Vagina (tissue), 2 donors: ENCODE measurements at places on chromosomes 4 and X.

- no peak overlapping the region for H3K27ac ChIP-seq
- no peak for DNase-seq
- no peaks in the 10 kb centered on the region for H3K36me3 ChIP-seq
- no peak overlapping the region for H3K4me3 ChIP-seq
- no peaks in the 10 kb centered on the region for H3K4me1 ChIP-seq
Observed at GRCh38 chrX:152399395-152399794, 51.7 kb downstream of the GABRA3 start.

DNA sequence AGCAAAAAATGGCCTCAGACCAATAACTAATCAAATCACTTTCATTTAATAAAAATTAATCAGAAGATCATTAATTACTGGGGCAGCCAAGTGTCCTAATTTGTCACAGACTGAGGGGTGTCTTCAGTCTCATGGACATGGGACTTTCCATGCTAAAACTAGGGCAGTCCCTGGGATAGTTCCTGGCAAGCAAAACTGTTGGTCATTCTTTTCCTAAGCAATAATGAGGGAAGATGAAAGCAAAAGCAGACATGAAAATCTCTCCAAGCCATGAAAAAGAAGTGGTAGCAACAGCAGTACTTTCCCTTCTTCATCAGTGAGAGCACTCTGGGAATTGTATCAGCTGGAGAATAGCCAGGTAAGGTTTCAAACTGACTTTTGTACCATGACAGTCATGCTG is 3.7 kb upstream of the ANTXR2 start:
- H3K27ac ChIP-seq: no peak overlapping the region
- no peak overlapping the region for H3K4me3 ChIP-seq
- no peak for DNase-seq
- no peaks in the 10 kb centered on the region for H3K36me3 ChIP-seq
- H3K4me1 ChIP-seq: peaks cover 16% of the 10 kb centered on the region
- H3K27me3 ChIP-seq: no peaks in the 10 kb centered on the region

- H3K36me3 ChIP-seq: no peaks in the 10 kb centered on the region
- DNase-seq: no peak
- H3K4me3 ChIP-seq: no peak overlapping the region
- no peak overlapping the region for H3K27ac ChIP-seq
- no peaks in the 10 kb centered on the region for H3K27me3 ChIP-seq
Observed at GRCh38 chrX:46707274-46707965, 51.5 kb downstream of the SLC9A7 start.

DNA sequence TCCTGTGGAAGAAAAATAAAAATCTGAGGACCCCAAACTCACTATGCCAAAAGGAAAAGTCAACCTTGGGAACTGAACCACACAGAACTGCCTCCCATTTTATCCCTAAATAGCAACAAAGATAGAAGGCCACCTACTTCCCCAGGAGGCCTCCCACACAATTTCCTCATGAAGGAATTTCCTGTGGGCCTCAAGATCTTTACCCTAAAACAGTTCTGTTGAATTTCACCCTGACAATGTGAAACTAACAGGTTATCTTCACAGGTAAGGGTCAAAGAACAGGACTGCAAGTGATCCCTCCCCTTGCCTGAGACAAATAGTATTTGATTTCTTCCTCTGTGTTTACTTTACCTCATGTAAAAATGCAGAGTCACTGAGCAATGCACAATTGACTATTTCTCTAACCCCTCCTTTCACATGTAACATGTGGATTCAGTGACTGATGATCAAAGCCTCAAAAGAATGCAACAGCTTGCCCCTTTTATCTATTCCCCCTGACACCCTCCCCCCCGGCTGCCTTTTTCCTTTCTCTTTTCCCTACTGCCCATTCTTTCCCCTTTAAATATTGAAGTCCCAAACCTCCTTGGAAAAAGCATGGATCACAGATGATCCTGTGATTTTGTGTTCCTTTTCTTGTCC is 33.3 kb downstream of the MEPE start:
- no peaks in the 10 kb centered on the region for H3K36me3 ChIP-seq
- H3K27me3 ChIP-seq: no peaks in the 10 kb centered on the region
- no peaks in the 10 kb centered on the region for H3K4me1 ChIP-seq
- DNase-seq: no peak
- H3K4me3 ChIP-seq: no peak overlapping the region

- no peaks in the 10 kb centered on the region for H3K36me3 ChIP-seq
- DNase-seq: no peak
- no peak overlapping the region for H3K4me3 ChIP-seq
- no peaks in the 10 kb centered on the region for H3K4me1 ChIP-seq
- H3K27me3 ChIP-seq: no peaks in the 10 kb centered on the region
Observed at GRCh38 chr4:75126058-75126457, 193.1 kb downstream of the PARM1 start.

DNA sequence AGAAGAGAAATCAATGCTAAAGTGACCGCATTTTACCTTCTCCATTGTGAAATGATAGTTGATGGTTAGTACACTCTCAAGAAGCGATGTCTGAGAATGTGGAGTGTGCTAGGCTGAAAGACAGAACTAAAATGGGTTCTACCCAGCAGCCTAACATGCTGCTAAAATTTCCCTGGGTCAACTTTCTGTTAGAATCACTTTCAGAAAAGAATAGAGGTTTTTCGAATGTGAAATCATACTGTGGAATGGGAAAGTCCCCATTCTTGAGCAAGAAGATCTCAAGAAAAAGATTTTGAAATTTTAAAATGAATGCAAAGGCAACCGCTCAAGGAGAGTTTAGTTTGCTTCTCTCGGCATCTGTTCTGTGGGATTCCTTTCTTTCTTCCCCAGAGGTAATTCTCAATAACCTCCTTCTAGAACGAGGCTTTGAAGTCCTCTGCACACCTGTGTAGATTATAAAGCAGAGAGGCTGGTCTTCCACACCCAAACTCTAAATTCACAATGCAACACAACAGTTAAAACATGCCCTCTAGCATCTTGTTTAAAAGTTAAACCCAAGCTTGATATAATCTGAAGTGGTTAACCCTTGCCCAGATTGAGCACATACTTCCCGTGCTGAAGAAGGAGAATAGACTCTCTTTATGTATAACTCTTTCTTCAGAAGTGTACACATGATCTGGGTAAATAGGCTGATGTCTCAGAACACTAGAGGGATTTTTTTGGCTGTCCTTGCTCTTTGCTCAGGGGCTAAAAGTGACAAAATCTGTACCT is 208.7 kb upstream of the KLF3 start:
- H3K36me3 ChIP-seq: no peaks in the 10 kb centered on the region
- no peak overlapping the region for H3K4me3 ChIP-seq
- no peak for DNase-seq

GRCh38 chr4:127049526-127049925 is 583.2 kb upstream of the INTU start:
- no peaks in the 10 kb centered on the region for H3K27me3 ChIP-seq
- no peak overlapping the region for H3K27ac ChIP-seq
- H3K36me3 ChIP-seq: no peaks in the 10 kb centered on the region
- no peak for DNase-seq
- no peak overlapping the region for H3K4me3 ChIP-seq

DNA sequence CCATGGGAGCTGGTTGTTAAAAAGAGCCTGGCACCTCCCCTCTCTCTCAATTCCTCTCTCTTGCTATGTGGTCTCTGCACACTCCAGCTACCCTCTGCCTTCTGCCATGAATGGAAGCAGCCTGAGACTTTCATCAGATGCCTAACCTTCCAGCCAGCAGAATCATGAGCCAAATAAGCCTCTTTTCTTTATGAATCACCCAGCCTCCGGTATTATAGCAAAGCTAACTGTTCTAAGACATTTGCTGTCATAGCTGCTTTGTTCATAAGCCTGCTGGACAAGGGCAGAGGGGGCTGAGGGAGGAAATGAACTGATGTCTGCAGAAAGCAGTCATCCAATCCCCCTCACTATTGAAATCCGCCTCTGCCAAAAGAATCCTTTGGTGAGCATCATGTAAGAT is 196.7 kb downstream of the ZNF330 start:
- H3K4me3 ChIP-seq: no peak overlapping the region
- no peaks in the 10 kb centered on the region for H3K4me1 ChIP-seq
- H3K27me3 ChIP-seq: no peaks in the 10 kb centered on the region

DNA sequence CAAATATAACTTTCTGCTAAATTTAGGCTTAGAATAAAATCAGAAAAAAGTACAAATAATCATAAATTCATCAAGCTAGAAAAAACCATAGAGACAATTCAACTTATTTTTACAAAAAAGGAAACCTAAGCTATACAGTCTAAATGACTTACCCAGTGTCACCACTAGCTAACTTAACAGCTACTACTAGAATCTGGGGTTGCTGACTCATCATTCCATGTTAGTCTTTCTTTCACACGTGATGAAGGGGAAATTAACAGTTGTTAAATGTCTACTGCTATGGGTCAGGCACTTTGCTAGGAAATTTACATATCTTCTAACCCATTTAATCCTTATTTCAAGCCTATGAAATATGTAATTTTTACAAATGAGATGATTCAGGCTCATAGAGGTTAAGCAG is 349.3 kb upstream of the GALNT7 start:
- H3K36me3 ChIP-seq: no peaks in the 10 kb centered on the region
- no peak for DNase-seq
- H3K27me3 ChIP-seq: no peaks in the 10 kb centered on the region
- H3K4me3 ChIP-seq: no peak overlapping the region
- H3K4me1 ChIP-seq: no peaks in the 10 kb centered on the region

DNA sequence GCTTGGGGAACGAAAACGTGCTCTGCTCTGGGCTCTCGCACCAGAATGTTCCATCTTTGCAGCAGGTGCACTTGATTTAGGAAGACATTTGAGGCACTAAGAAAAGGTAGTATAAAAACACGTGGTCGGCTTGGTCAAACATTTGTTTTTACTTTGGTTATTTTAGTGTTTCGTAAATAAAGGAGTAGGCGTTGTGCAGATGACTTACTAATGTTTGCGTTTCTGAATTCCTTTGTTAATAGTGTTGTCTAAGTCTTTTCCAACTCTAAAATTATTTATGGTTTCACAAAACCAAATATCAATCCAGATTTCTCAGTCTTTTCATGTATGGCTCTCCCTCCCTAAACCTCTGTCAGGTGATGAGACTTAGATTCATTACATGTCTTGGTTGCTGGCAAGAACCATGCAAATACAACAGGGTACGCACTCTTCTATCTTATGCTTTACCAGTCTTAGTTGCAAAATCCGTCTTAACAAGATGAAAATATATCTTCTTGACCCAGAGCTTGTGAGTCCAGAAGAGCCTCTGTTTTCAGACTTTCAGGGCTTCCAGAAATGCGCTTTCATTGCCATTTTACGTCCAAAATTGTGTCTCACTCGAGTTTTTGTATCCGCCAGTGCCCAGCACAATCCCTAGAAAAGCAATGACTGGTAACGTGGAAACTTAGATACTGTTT is 686 bp downstream of the MTHFD2L start:
- peaks cover 35% of the 10 kb centered on the region for H3K4me1 ChIP-seq
- H3K27ac ChIP-seq: peak overlapping the region; percentile 85
- no peaks in the 10 kb centered on the region for H3K36me3 ChIP-seq
- no peak for DNase-seq
- H3K4me3 ChIP-seq: peak overlapping the region; percentile 63

GRCh38 chr4:183430317-183430993 is 14.0 kb upstream of the CDKN2AIP start:
- peak; percentile 52 for DNase-seq
- no peaks in the 10 kb centered on the region for H3K27me3 ChIP-seq

DNA sequence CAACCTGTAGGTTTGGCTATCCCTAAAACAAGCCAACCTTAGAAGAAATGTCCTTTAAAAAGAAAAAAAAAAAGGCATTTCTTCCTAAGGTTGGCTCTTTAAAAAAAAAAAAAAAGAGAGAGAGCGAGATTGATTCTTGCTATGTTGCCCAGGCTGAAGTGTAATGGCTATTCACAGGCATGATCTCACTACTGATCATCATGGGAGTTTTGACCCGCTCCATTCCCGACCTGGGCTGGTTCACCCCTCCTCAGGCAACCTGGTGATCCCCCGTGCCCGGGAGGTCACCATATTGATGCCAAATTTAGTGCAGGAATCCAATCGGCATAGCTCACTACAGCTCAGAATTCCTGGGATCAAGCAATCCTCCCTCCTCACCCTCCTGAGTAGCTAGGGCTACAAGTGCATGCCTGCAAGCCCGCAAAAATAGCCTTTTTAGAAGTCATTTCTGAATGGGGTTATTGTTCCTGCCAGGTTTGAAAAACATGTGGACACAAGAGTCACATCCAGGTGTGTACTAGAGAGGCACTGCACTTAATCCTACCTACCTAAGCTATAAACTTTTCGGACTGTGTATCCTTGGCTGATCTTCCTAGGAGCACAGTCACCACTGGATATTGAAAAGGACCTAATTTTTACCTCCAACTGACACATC is 61.4 kb upstream of the ZCCHC13 start:
- H3K36me3 ChIP-seq: no peaks in the 10 kb centered on the region
- H3K4me1 ChIP-seq: no peaks in the 10 kb centered on the region
- H3K27me3 ChIP-seq: no peaks in the 10 kb centered on the region
- no peak overlapping the region for H3K4me3 ChIP-seq
- no peak overlapping the region for H3K27ac ChIP-seq

- no peaks in the 10 kb centered on the region for H3K4me1 ChIP-seq
- peaks cover 9% of the 10 kb centered on the region for H3K36me3 ChIP-seq
- no peak for DNase-seq
Observed at GRCh38 chr4:82825425-82825824, 26.8 kb upstream of the SCD5 start.

GRCh38 chrX:74680391-74680790 is 66.0 kb upstream of the RLIM start:
- no peaks in the 10 kb centered on the region for H3K36me3 ChIP-seq
- H3K4me3 ChIP-seq: no peak overlapping the region
- no peak overlapping the region for H3K27ac ChIP-seq
- no peaks in the 10 kb centered on the region for H3K4me1 ChIP-seq

DNA sequence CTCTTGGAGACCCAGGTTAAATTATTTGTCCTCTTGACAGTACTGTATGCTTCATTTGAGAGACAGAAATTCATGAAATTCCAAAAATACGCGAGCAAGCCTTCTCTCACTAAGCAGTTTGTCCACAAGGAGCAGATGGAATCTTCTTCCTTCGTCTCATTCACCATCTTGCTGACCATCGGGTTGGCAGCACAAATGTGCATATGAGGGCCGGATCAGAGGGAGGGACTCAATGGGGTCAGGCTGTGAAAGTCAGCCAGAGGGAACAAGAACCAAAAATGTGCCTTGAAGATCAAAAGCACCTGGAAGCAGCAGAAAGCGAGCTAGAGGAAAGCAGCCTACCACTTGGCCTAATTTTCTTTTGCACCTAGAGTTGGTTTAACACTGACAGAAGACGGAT is 16.4 kb downstream of the NHSL2 start:
- H3K4me3 ChIP-seq: no peak overlapping the region
- H3K4me1 ChIP-seq: no peaks in the 10 kb centered on the region
- no peak overlapping the region for H3K27ac ChIP-seq
- H3K27me3 ChIP-seq: no peaks in the 10 kb centered on the region

DNA sequence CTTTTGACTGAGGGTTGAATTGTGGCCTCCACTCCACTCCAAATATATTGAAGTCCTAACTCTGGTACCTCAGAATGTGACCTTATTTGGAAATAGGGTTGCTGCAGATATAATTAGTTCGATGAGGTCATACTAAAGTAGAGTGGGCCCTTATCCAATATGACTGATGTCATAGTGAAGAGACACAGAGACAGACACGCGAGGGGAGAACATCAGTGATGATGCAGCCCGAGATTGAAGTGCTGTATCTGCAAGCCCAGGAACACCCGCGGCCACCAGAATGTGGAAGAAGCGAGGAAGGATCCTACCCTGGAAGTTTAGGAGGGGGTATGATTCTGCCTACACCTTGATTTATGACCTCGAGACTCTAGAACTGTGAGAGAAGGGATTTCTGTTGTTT is 279.0 kb downstream of the ANKRD50 start:
- DNase-seq: no peak
- no peaks in the 10 kb centered on the region for H3K36me3 ChIP-seq
- no peak overlapping the region for H3K4me3 ChIP-seq
- no peaks in the 10 kb centered on the region for H3K27me3 ChIP-seq
- peaks cover 4% of the 10 kb centered on the region for H3K4me1 ChIP-seq
